ENCODE measurements at places on chromosomes 11 and 22.
A peak's percentile ranks its signal among the peaks of the same experiment; 100 is the strongest.

- H3K36me3 ChIP-seq = no peaks in the 10 kb centered on the region
- no peaks in the 10 kb centered on the region for H3K4me1 ChIP-seq
- H3K4me3 ChIP-seq = no peak overlapping the region
- H3K27ac ChIP-seq = no peak overlapping the region
- no peak for DNase-seq
Measured at GRCh38 chr22:19779011-19779421, 18.4 kb downstream of the TBX1 start.

DNA sequence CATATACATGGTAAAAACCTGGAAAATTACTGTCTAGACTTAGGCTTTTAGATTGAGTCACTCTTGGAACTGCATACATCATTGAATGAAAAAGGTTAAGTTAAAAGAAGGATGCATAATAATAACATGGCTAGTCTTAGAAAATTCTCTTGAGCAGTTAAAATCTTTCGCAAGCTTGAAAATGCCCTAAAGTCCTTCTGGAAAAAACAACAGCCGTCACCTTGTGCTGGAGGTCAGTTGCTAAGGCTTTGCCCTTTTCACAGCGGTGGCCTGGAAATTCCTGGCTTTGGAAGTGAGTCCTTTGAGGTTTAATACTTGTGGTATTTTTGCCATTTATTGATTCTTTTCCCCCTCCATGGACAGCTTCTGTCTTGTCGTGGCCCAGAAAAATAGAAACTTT, 17.4 kb upstream of the FBLN1 start:
- H3K36me3 ChIP-seq = no peaks in the 10 kb centered on the region
- no peak for DNase-seq
- peaks cover 3% of the 10 kb centered on the region for H3K4me1 ChIP-seq
- peak overlapping the region; percentile 59 for H3K27ac ChIP-seq
- H3K27me3 ChIP-seq = no peaks in the 10 kb centered on the region
- no peak overlapping the region for H3K4me3 ChIP-seq

GRCh38 chr22:22728382-22728781, 84.0 kb downstream of the GGTLC2 start:
- no peak for DNase-seq
- H3K27ac ChIP-seq = no peak overlapping the region
- no peaks in the 10 kb centered on the region for H3K27me3 ChIP-seq
- H3K36me3 ChIP-seq = no peaks in the 10 kb centered on the region

DNA sequence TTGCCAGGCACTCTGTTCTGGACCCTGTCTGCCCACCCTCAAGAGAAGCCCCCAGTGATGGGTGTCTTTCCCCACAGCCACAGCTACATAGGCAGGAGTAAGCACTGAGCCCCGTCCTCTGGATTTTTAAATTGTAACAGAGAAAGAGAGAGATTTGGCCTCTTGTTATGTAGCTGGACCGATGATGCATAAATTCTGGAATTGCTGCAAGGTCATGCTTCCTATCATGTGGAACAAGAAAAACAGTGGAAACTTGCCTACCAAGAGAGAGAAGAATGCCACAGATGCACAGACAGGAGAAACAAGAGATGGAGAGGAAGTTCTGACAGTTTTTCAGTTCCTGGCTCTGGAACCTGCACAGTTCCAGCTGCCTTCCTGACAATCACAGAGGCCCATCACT, 150.2 kb downstream of the ETS1 start:
- H3K4me1 ChIP-seq = no peaks in the 10 kb centered on the region
- H3K27me3 ChIP-seq = no peaks in the 10 kb centered on the region
- peak overlapping the region; percentile 56 for H3K27ac ChIP-seq
- no peak overlapping the region for H3K4me3 ChIP-seq
- H3K36me3 ChIP-seq = no peaks in the 10 kb centered on the region

GRCh38 chr11:87290304-87290922, 252.7 kb downstream of the TMEM135 start:
- H3K27me3 ChIP-seq = no peaks in the 10 kb centered on the region
- H3K4me1 ChIP-seq = peaks cover 2% of the 10 kb centered on the region
- no peaks in the 10 kb centered on the region for H3K36me3 ChIP-seq
- H3K4me3 ChIP-seq = no peak overlapping the region
- DNase-seq = no peak

- no peaks in the 10 kb centered on the region for H3K4me1 ChIP-seq
- no peak overlapping the region for H3K27ac ChIP-seq
Measured at GRCh38 chr11:107392611-107393010, 65.0 kb downstream of the CWF19L2 start.

DNA sequence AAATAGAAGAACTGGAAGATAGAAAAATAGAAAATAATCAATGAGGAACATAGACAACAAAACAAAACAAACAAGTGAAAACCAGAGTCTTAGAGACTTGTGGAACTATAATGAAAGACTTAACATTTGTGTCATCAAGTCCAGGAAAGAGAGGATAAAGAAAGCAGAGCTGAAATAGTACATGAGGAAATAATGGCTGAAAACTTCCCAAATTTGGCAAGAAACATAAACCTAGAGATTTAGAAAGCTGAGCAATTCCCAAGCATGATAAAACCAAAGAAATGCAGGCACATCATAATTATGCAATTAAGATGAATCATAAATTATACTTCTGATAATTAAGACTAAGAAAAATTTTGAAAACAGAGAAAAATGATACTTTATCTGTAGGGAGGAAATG, 614.5 kb downstream of the ETS1 start:
- no peaks in the 10 kb centered on the region for H3K27me3 ChIP-seq
- no peaks in the 10 kb centered on the region for H3K4me1 ChIP-seq
- H3K36me3 ChIP-seq = no peaks in the 10 kb centered on the region
- no peak overlapping the region for H3K4me3 ChIP-seq
- no peak for DNase-seq

GRCh38 chr11:37951996-37952395, 1354.0 kb upstream of the RAG2 start:
- H3K27ac ChIP-seq = no peak overlapping the region
- H3K4me3 ChIP-seq = no peak overlapping the region
- no peaks in the 10 kb centered on the region for H3K4me1 ChIP-seq
- no peaks in the 10 kb centered on the region for H3K27me3 ChIP-seq

DNA sequence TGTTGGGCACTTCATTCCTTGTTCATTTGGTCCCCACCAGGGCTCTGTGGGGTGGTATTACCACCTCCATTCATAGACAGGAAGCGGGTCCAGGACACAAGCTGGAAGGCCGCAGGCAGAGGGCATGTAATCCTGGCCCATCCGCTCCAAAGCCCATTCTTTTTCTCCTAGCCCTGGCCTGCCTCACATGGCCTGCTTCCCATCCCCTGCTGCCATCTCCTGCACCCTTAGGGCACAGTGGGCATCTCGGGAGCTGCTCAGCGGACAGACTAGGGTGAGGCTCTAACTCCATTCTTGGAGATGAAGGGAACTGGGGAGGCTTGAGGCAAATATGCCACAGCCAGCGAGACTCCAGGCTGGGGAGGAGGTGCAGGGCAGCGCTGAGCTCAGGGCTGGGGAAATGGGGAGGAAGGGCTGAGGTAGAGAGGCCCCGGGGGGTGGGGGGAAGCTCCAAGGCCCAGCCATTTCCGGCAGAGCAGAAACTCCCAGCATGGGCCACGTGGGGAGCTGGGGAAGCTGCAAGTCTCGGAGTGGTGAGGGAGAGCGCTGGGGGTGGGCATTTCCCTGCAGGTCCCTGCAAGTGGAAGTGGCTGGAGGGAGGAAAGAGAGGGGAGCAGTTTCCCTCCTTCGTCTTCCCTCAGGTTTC, 14.3 kb upstream of the BCL9L start:
- no peak for DNase-seq
- no peaks in the 10 kb centered on the region for H3K27me3 ChIP-seq
- H3K36me3 ChIP-seq = no peaks in the 10 kb centered on the region
- H3K4me3 ChIP-seq = no peak overlapping the region
- no peaks in the 10 kb centered on the region for H3K4me1 ChIP-seq
- no peak overlapping the region for H3K27ac ChIP-seq

- H3K4me1 ChIP-seq = no peaks in the 10 kb centered on the region
- H3K36me3 ChIP-seq = no peaks in the 10 kb centered on the region
- DNase-seq = no peak
- H3K4me3 ChIP-seq = no peak overlapping the region
- no peak overlapping the region for H3K27ac ChIP-seq
- H3K27me3 ChIP-seq = no peaks in the 10 kb centered on the region
Measured at GRCh38 chr11:75536786-75537641, 11.3 kb upstream of the GDPD5 start.

GRCh38 chr22:46879083-46879482, 116.6 kb downstream of the TBC1D22A start:
- peaks cover 2% of the 10 kb centered on the region for H3K36me3 ChIP-seq
- no peak for DNase-seq
- H3K4me3 ChIP-seq = no peak overlapping the region
- no peaks in the 10 kb centered on the region for H3K27me3 ChIP-seq

DNA sequence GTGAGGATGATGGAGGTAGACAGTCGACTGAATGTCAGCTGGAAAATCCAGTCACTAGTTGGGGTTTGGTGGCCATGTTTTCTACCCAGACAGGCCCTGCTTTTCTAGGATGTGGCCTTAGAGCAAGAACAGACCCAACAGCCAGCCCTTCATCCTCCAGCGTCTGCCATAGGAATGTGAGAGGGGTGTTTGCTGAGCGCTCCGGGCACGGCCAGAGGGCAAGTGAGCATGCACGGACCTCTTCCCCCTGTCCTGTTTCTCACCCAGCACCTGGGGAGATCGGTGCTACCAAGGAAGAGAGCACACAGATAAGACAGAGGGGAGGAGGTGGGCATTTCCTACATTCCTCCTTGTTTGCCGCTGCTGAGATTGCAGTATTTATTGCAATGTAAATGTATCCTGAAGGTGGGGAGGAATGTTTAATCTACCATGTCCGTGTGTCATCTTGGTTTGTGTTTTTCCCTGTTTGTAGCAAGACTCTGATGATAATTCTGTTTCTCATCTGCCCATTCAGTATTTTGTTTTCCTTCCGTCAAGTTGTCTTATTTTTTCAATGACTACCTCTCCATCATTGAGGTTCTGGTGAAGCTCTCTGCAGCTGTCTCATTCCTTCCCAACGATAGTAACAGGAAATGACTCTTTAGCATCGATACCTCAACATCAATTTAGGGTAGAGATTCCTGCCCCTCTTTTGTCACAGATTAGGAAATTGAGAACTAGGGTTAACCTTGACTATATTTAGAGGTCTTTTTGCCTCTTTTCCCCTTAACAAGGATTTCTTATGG, 4.9 kb upstream of the ATF4 start:
- no peak overlapping the region for H3K27ac ChIP-seq
- H3K27me3 ChIP-seq = no peaks in the 10 kb centered on the region
- no peak for DNase-seq
- H3K4me3 ChIP-seq = no peak overlapping the region
- H3K36me3 ChIP-seq = peaks cover 64% of the 10 kb centered on the region

GRCh38 chr11:72048766-72049460, 31.4 kb downstream of the NUMA1 start:
- DNase-seq = no peak
- no peaks in the 10 kb centered on the region for H3K4me1 ChIP-seq
- no peak overlapping the region for H3K27ac ChIP-seq
- no peaks in the 10 kb centered on the region for H3K27me3 ChIP-seq
- no peak overlapping the region for H3K4me3 ChIP-seq

DNA sequence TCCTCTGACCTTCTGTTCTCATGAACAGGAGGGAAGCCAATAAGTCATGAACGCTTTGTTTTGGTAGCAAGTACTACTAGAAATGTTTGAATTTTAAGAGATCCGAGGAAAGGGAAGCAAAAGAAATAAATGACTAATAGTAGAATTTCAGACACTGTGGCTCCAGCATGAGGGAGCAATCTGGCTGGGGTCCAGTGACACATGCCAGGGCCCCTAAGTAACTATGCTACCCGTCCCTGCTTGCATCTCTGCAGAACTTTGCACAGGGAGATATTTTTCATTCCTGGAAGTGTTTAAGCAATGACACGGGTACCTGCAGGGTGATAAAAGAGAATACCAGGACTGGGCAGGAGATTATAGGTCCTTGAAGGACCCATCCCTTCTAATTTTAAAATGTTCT, 7.3 kb upstream of the ADAMTS8 start:
- no peak overlapping the region for H3K27ac ChIP-seq
- no peak for DNase-seq
- no peaks in the 10 kb centered on the region for H3K4me1 ChIP-seq
- H3K27me3 ChIP-seq = no peaks in the 10 kb centered on the region

DNA sequence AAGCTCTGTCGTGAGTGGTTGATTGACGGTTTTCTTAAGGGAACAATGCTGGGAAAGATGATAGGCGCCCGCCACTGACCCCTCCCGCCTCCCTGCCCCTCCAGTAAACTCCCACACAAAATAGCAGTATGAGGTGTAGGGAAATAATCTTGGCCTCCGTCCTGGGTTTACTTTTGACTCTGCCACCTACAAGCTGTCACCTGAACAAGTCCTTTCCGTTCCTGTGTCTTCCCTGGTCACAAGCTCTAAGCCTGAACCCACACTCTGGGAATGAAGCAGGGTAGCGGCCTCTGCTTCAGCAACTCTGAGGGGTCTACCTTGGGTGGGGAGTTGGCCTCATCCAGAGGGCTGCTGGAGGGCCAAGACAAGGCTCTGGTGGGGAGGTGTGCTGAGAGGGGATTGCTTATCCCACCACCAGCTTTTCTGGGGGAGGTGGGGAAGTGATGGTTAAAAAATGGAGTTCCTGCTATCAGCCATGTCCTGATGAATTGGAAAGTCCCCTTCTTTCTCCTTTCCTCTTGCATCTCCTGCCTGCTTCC, 87.8 kb downstream of the CEP164 start:
- H3K27me3 ChIP-seq = no peaks in the 10 kb centered on the region
- no peak overlapping the region for H3K4me3 ChIP-seq
- no peak overlapping the region for H3K27ac ChIP-seq
- H3K36me3 ChIP-seq = peaks cover 19% of the 10 kb centered on the region

GRCh38 chr22:42396621-42397331, 35.4 kb downstream of the NFAM1 start:
- no peak overlapping the region for H3K4me3 ChIP-seq
- no peaks in the 10 kb centered on the region for H3K27me3 ChIP-seq
- DNase-seq = no peak
- no peaks in the 10 kb centered on the region for H3K36me3 ChIP-seq
- H3K27ac ChIP-seq = peak overlapping the region; percentile 19
- H3K4me1 ChIP-seq = no peaks in the 10 kb centered on the region

DNA sequence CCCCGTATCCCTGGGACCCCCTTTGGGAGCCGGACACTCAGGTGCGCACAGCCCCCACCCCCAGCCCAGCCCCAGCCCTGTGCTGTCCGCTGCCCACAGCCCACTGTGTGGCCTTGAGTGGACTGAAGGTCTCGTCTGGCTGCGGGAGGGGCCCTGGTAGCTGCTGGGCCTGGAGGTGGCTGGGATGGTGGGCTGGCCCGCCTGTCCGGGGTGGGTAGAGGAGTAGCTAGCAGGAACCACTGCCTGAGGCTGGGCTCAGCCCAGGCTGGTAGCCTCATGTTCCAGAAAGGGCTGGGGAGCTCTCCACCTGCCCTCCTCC, 4.6 kb upstream of the MUC6 start:
- H3K4me3 ChIP-seq = no peak overlapping the region
- H3K27me3 ChIP-seq = no peaks in the 10 kb centered on the region
- H3K36me3 ChIP-seq = no peaks in the 10 kb centered on the region
- no peak for DNase-seq

Data from ascending aorta (tissue), 2 donors.